Activated CD4-positive, alpha-beta T cell treated with anti-CD3 and anti-CD28 coated beads, Interleukin-2, amount 10 ng/mL, durations not matched to agents 24 days and 14 days (primary cell): ENCODE measurements at places on chromosomes 5 and 9. TPM values are rescaled to one million over a fixed set of nuclear protein-coding genes. Genes with fewer than 3 reads are reported as not detected.

- no peak for DNase-seq
Observed at GRCh38 chr5:24816206-24816605, 171.4 kb upstream of the CDH10 start.

GRCh38 chr5:91486638-91487037, 103.5 kb upstream of the ARRDC3 start:
- DNase-seq: no peak

- no peak for DNase-seq
Observed at GRCh38 chr5:135079099-135079681, 45.2 kb upstream of the PITX1 start.

- DNase-seq: no peak
Observed at GRCh38 chr5:179240561-179240960, 104.7 kb downstream of the ADAMTS2 start.

DNA sequence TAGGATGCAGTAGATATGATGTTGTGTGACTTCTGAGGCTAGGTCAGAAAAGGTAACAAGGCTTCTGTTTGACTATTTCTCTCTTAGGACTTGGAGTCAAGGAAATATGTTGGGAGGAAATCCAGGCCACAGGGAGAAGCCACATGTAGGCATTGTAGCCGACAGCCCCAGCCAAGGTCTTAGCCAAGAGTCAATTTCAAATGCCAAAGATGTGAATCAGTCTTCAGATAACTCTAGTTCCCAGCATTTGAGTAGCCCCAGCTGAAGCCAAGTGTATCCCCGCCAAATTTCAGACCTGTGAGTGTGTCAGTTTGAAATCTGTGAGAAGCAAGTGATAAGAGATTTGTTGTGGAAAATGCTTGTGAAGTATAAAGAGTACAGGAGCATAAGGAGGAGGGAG, 38.1 kb upstream of the ISL1 start:
- DNase-seq: no peak

- DNase-seq: peak; percentile 39
Observed at GRCh38 chr5:40485021-40485998, 194.4 kb upstream of the PTGER4 start.

PCDHGA12 gene
- 0.12 and 0.16 TPM in 2 replicates for total RNA-seq
